Kidney epithelial cell (primary cell): ENCODE measurements at places on chromosomes 3 and 15. TPM values are rescaled to one million over a fixed set of nuclear protein-coding genes. Genes with fewer than 3 reads are reported as not detected.

CTXN2 gene
- 0.14 TPM in 1 of 2 replicates, not detected in the other for total RNA-seq

CEMIP gene
- total RNA-seq, result under 0.01 and 0.07 TPM in 2 replicates

IGSF10 gene
- under 0.01 TPM in 1 of 2 replicates, not detected in the other for total RNA-seq

SLC15A2 gene
- total RNA-seq, result 0.07 and 0.63 TPM in 2 replicates

TERB2 gene
- total RNA-seq, result not detected in 2 replicates

P4HTM gene
- total RNA-seq, result 29.0 and 43.2 TPM in 2 replicates
